Stimulated activated CD4-positive, alpha-beta T cell treated with anti-CD3 and anti-CD28 coated beads, Interleukin-12 subunit alpha, Interleukin-12 subunit beta, amount 100 ng/mL, for 24 hours (primary cell): ENCODE measurements at places on chromosomes 2 and 18.

- no peak for DNase-seq
These were observed 17.7 kb upstream of the ARL5A start for GRCh38 chr2:151845884-151846283.

- DNase-seq, result no peak
These were observed 1.0 kb upstream of the ANKRD62 start for GRCh38 chr18:12092398-12093229.

- no peak for DNase-seq
These were observed 155.0 kb downstream of the PLCL1 start for GRCh38 chr2:197959383-197959782.

GRCh38 chr2:240563951-240564560 lies 3.9 kb downstream of the DUSP28 start:
- no peak for DNase-seq

GRCh38 chr2:119475225-119475856 lies 43.7 kb downstream of the TMEM37 start:
- no peak for DNase-seq

DNA sequence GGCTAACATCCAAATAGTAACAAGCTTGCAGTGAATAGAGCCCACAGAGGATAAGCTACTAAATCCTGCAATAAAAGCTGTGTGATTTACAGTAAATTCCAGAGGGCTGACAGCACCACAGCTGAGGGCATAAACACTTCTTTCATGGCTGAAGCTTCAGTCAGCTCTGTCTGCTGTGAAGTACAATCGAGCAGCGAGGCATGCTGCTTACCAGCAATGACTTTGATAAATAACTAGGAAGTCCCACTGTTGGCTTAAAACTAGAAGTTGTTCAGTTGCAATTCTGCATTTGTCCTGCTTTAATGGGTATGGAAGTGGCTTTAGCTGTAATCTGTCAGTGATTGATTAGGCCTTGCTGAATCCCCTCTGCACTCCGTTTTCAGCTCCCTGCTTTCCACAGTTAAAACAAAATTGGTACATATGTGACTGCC lies 65.2 kb upstream of the FIGN start:
- DNase-seq, result no peak

GRCh38 chr2:232235716-232236115 lies 142.8 kb upstream of the ALPP start:
- DNase-seq, result no peak

DNA sequence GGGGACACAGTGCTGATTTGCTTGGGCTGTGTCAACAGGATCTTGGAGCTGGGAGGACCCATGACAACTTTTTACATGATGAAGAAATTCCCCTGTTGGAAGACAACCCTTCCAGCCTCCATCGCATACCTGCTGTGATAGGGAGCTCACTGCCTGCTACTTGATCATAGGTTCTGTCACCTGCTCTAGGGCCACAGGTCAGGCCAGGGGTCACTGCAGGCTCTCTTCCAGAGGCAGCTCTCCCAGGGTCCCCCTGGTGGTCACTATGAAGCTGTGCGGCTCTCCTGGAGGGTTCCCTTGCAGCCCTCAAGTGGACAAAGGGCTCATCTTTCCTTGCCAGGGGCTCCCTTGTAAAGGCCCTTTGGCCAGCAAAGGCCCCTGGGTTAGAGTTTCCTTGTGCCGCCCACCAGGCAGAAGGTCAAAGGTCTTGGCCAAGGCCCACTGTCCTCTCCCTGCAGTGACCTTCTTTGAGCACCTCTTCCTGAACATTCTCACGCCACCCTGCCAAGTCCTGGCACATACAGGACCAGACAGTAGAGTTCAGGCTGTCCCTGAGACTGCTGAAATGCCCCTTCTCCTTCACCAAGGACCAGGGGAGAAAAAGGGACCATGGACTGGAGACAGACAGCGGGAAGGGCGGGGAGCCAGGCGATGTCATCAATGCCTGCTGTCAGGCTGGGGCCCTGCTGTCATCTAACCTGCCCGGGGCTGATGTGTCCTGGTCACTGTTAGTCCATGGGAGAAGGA lies 345.1 kb downstream of the DYSF start:
- DNase-seq, result peak; percentile 15

GRCh38 chr2:145644820-145645302 lies 1124.9 kb upstream of the ZEB2 start:
- DNase-seq, result no peak

DNA sequence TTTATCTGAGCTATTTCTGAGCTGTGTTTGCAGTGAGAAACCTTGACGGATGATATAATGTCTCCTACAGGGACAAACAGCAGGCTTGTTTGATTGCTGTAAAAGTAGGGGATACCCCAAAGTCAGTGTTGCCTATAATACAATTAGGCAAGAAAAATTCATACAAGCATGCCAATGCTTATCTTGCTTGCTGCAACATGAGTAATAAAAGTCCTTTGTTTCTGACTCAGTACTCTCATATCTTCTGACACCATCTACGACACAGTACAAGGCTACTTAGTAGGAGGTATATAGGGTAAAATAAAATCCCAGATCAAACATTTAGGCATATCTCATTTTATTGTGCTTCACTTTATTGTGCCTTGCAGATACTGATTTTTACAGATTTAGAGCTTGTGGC lies 33.0 kb downstream of the ERBB4 start:
- DNase-seq, result no peak

DNA sequence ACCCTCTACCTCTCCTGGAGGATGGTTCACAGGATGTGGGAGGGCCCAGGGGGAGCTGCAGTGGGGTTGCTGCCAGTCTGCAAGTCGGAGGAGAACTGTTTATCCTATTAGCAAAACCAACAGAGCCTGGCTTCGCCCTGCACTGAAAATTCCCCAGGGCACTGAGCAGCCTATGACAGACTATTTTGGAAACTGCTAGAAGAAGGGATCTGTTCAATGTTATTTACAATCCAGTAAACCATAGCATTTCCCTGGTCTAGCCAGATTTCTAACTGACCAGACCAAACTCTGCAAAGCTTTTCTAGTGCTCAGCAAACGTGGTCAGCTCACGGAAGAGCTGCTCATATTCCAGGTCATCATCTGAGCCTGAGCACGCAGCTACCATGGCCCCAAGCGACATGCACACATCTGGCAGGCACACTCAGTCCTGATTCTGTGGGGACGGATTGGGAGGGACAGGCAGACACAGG lies 64.8 kb upstream of the PID1 start:
- no peak for DNase-seq

- DNase-seq, result no peak
These were observed 122.9 kb downstream of the MRO start for GRCh38 chr18:50696929-50697328.

- no peak for DNase-seq
These were observed 99.7 kb downstream of the RND3 start for GRCh38 chr2:150387586-150388288.

GRCh38 chr2:79005216-79005615 lies 20.3 kb upstream of the REG3G start:
- DNase-seq, result no peak

- peak; percentile 29 for DNase-seq
These were observed 776 bp downstream of the EMILIN2 start for GRCh38 chr18:2847317-2848246.

DNA sequence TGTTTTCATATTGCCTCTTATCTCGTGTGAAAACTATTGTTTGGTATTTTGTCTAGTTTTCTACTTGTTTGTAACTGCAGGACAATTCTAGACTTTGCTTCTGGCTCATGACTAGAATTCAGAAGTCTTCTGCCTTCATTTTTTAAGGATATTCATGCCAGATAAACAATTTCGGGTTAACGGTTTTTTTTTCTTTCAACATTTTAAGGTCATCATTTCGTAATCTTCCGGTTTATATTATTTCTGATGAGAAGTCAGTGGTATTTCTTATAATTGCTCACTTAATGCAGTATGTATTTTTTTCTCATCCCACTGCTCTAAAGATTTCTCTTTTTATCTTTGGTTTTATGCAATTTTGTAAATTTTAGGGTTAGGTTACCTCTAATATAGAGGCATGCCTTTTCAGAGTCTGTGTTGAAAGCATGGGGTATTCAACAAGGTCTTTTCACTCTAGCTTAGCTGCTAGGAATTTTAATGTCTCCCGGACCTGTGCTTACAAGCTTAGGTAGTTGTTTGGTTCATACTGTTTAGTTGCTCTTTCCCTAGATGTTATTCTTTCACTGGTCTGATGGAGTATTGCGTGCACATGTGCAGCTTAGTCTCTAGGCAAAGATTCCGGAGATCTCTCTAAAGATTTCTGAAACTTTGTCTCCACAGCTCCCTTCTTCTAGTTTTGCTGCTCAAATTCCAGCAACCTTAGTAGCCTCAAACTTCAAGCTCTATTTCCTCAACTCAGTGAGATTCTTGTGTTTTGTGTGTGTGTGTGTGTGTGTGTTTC lies 198.1 kb downstream of the MCFD2 start:
- no peak for DNase-seq

- DNase-seq, result no peak
These were observed 143.5 kb downstream of the MBP start for GRCh38 chr18:76988827-76989646.

DNA sequence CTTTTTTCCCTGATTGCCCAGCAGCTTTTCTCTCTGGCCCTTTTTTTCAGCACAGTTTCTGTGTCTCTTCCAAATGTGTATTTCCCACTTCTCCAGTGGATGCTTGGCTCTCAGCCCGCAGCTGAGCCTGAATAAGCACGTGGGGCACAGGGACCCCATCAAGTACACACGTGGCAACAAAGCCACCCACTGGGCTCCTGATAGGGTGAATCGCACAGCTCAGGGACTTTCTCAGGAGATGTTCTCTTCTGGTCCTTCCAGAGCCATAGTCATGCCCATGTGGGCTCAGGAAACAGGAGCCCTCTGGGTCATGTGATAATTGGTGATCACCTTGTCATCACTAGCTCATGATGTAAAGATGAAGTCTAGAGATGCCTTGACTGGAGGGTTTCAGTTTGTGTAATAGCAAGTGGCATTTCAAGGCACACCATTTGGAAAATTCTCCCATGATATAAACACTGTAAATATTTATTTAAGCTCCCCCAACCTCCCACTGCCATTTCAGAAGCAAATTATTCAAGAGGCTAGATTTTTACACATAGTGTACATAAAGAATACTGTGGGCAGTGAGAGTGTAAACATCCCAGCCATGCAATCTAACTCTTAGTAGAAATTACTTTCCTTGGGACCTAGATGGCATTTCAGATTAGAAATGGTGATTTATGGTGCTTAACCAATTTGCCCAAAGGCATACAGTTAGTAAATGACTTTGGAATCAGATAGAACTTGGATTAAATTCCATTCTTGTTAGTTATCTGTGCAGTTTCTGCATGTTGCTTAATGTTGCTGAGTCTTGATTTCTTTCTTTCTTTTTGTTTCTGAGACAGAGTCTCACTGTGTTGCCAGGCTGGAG lies 597.5 kb downstream of the SLC4A3 start:
- DNase-seq, result no peak

GRCh38 chr18:41693008-41693407 lies 262.0 kb upstream of the PIK3C3 start:
- DNase-seq, result no peak

DNA sequence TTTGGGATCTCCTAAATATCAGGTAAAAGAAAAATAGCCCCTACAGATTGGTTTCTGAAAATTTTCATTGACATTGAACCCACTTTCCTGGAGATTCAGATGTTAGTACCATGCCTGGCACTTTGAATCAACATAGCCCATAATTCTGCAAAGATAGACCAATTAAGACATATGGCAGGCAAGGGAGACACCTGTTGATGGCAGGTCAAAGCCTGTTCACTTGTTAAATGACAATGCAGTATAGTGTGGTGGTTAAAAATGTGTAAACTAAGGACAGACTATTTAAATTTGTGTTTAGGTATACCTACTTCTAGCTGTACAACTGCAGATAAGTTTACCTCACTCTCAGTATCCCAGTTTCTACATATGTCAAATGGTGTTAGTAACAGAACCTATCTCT lies 178.1 kb upstream of the MMADHC start:
- no peak for DNase-seq

DNA sequence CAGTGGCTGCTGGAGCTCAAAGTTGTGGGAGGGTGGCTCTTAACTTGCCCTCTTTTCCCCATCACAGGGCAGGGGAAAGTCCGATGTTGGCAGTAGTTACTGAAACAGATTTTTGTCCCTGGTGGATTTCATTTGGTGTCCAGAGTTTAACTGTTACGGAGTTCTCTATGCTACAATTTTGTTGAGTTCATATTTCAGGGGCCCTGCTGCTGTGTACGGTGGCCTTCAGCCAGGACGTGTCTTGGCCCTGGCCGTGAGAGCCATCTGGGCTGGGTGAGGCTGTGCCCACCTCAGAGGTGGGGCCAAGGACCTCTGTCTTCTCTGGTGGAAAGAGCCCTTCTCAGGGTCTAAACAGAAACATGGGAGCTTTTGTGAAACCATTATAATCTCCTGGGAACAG lies 67.4 kb downstream of the SH3YL1 start:
- no peak for DNase-seq

DNA sequence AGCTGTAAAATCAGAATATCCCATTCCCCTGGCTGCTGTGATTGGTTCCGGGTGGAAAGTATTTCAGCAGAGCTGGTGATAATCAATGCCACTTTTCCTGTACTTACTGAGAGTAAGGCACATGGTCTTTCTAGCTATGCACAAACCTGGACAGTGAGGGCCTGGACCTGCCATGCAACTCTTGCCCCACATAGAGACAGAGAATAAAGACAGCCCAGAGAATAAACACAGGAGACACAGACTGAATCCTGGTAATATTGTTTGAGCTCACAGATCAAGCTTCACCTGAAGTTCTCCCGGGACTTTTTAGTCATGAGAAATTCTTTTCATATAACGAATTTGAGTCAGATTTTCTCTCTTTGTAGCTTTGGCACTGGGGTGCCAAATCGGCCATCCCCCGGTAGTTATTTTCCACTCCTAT lies 81.9 kb downstream of the ACAA2 start:
- DNase-seq, result no peak

DNA sequence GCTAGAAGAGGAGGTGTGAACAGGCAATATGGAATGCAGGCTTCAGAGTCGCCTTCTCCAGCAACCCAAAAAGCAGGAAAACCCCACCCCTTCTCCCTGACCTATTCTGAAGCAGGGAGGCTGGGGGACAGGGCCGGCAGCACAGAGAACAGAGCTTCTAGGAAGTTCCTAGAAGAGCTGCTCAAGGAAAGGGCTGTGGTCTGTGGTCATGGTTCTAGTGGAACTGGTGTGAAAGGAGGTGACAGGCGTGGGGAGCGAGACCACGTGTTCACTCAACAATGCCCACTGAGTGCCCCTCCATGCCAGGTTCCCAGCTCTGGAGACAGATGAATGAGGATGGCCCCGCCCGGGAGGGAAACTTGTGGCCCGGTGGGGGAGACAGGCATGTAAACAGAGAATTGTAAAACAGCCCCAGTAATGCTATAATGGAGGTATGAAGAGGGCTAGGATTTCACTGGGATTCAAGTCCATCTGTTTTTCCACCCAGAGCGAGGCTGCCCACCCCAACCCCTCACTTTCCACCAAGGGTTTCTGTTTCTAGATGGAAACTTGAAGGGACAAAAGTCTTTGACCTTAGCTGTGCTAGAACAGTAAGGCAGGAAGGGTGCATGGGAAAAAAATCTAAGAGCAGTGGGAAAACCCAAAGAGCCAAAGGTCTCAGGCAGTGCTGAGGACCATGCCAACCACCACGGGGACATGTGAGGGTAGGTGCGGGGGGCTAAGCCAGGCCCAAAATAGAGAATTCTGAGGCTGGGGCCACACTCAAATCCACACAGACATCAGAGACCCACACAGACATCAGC lies 71.8 kb downstream of the TNS1 start:
- no peak for DNase-seq

- no peak for DNase-seq
These were observed 48.4 kb upstream of the FRZB start for GRCh38 chr2:182914852-182915251.
